IPS DF 6.9 (cell line): ENCODE measurements at places on chromosomes 13 and 19.

DNA sequence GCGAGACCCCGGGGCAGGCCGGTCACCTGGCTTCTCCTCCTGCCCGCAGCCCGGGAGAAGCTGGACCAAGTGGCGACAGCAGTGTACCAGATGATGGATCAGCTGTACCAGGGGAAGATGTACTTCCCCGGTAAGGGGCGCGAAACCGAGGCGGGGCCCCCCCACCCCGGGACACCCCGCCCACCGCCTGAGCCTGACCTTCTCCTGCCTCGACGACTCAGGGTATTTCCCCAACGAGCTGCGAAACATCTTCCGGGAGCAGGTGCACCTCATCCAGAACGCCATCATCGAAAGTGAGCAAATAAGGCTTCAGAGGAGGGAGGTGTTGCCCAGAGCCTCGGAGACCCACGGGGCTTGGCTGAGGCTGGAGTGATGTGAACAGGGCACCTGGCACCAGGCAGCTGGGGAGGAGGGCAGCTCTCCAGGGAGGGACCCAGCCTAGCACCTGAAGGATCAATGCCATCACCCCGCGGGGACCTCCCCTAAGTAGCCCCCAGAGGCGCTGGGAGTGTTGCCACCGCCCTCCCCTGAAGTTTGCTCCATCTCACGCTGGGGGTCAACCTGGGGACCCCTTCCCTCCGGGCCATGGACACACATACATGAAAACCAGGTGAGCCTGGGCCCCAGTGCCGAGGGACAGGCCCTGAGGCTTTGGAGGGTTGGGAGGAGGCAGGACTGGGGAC, 629 bp downstream of the IZUMO4 start:
- no peak for DNase-seq

- DNase-seq: no peak
These were observed 10.8 kb upstream of the ZNRF4 start for GRCh38 chr19:5444431-5444830.

- DNase-seq: no peak
These were observed 12.5 kb upstream of the RSPH6A start for GRCh38 chr19:45827459-45828093.

DNA sequence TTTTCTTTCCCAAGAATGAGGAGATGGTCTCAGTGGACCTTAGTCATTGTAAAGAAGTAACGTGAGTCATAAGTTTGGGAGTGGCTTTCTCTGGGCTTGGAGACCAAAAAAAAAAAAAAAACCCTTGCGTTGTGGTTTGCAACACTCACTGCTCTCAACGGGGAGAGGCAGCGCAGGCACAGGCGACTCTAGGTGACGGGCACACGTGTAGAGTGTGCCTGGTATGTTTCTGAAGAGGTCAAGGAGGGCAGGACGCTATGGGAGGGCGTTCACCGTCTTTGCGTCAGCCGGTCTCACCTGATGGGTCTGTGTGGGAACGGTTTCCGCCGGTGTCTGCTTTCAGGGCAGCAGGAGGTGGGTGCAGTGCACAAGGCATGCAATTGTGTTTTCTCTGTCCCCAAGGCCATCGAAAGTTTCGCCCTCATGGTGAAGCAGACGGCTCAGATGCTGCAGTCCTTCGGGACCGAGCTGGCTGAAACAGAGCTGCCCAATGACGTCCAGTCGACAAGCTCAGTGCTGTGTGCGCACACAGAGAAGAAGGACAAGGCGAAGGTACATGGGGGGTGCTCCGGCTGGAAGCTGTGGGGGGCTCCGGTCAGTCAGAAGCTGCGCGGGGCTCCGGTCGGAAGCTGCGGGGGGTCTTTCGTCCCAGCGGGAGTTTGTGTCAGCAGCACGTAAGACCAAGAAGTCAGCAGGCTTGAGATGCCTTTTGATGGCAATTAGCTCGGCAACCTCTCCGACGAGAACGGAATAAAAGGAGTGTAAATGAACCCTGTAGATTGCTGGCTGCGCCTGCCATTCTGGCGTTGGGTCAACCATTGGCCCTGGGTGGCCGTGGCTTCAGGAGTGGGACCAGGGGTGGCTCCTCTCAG, 40.8 kb upstream of the F7 start:
- DNase-seq: no peak

DNA sequence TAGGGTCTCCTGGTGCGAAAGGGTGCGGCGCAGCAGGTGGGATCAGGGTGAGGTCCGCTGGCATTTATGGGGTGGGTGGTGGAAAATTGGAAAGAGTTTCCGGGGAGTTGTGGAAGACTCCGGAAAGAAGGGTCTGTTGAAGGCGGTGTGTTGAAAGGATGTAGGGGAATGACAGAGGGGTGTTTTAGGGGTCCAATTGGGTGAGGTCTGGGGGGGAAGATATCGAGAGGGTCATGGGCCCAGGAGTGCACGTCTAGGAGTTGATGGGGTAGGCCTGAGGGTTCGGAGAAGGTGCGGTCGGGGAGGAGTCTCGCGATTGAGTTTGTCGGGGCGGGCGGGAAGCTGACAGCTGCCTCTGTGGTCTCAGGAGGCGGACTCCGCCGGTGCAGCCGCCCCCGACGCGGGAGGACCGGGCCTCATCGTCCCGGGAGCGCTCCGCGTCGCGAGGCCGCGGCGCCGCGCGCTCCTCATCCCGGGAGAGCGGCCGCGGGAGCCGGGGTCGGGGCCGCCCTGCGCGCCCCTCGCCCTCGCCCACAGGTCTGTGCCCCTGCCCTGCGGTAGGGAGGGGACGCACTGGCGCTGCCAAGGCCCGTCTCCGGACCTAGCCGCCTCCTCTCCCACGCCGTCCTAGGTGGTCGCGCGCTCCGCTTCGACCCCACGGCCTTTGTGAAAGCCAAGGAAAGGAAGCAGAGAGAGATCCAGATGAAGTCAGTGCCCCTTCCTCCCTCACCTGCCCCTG, 7.0 kb downstream of the PGLYRP1 start:
- no peak for DNase-seq

- DNase-seq: no peak
These were observed 10.9 kb downstream of the EXOC3L2 start for GRCh38 chr19:45234089-45234869.
